ENCODE measurements at places on chromosomes 4 and X. TPM values are rescaled to one million over a fixed set of nuclear protein-coding genes. Genes with fewer than 3 reads are reported as not detected.

- H3K4me1 ChIP-seq: no peaks in the 10 kb centered on the region
- no peaks in the 10 kb centered on the region for H3K36me3 ChIP-seq
- no peak overlapping the region for H3K4me3 ChIP-seq
- no peak for DNase-seq
- no peak overlapping the region for H3K27ac ChIP-seq
These were observed 42.3 kb downstream of the TBC1D14 start for GRCh38 chr4:6951880-6952381.

- no peak overlapping the region for H3K27ac ChIP-seq
- no peaks in the 10 kb centered on the region for H3K27me3 ChIP-seq
- no peak for DNase-seq
- no peaks in the 10 kb centered on the region for H3K4me1 ChIP-seq
- H3K36me3 ChIP-seq: no peaks in the 10 kb centered on the region
These were observed 131.4 kb upstream of the FRG1 start for GRCh38 chr4:189809241-189809735.

DNA sequence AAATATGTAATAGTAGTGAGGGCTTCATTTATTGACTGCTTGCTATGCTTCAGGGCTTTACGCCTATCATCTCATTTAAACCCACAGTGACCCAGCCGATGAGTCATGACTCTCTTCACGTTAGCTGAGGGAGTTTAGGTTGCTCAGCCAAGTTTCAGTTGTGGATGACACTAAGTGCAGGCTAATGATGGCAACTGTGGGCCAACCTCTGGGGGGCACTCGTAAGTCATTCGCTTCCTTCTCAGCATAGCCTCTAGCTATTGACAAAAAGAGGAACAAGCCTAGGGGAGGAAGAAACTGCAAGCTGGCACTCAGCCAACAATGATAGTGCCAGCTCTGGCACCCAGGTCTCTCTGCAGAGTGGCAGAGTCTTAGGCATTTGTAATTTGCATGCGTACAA, 325.0 kb downstream of the ARHGAP10 start:
- no peaks in the 10 kb centered on the region for H3K4me1 ChIP-seq
- H3K36me3 ChIP-seq: no peaks in the 10 kb centered on the region

CLDN2 gene
- 0.11 TPM for total RNA-seq

MAGEB6 gene
- total RNA-seq: not detected

- H3K36me3 ChIP-seq: peaks cover 28% of the 10 kb centered on the region
- H3K27ac ChIP-seq: no peak overlapping the region
- H3K4me1 ChIP-seq: no peaks in the 10 kb centered on the region
These were observed 46.7 kb downstream of the LARP1B start for GRCh38 chr4:128107766-128108165.

DNA sequence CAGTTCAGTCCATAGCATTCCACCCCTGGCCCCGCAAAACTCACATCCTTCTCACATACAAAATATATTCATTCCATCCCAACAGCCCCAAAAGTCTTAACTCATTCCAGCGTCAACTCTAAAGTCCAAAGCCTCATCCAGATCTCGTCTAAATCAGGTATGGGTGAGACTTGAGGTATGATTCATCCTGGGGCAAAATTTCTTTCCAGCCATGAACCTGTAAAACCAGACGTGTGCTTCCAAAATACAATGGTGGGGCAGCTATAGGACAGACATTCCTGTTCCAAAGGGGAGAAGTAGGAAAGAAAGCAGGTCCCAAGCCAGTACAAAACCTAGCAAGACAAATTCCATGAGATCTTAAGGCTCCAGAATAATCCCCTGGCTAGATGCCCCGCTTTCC, 76.9 kb downstream of the CLDN34 start:
- no peak overlapping the region for H3K27ac ChIP-seq
- H3K27me3 ChIP-seq: no peaks in the 10 kb centered on the region
- H3K4me1 ChIP-seq: peaks cover 30% of the 10 kb centered on the region
- no peak overlapping the region for H3K4me3 ChIP-seq

GRCh38 chrX:153879741-153880439, 6.1 kb downstream of the L1CAM start:
- no peak for DNase-seq
- H3K36me3 ChIP-seq: no peaks in the 10 kb centered on the region
- no peak overlapping the region for H3K4me3 ChIP-seq
- H3K27ac ChIP-seq: no peak overlapping the region

DNA sequence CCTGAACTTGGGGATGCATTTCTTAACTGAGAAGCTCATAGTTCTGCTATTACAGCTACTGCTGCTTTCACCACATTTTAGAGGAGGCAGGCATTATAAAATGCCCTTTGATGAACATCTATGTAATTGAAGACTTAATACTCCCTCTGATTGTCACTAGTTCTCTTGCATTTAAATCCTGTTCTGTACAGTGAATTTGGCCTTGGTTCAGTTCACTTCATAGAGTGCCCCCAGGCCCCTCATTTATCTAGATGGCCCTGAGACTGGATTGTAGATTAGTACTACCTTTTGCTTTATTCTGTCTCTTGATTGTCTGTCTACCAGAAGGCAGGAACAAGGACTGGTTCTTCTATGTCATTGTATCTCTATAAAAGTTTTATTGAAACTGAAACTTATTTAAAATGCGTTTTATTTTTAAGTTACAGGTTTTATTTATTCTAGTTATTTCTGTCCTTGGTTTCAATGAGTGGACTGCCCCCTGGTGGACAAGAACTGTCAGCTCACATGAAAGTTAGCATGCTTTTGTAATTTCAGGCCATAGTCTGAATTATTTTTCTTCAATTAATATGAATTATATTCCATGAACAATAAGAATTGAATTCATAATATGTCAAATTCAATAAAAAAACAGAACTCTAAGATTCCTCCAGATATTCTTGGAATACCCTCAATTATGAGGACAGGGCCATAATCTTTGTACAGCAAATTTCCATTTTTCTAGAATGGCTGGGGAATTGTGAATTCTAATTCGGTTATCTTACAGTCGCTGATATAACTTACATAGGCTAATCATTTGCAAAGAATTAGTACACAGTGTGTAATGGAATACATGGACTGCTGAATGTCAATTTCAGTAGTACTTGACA, 47.2 kb upstream of the TMEM33 start:
- DNase-seq: no peak
- H3K36me3 ChIP-seq: no peaks in the 10 kb centered on the region
- H3K4me3 ChIP-seq: no peak overlapping the region
- H3K27me3 ChIP-seq: peaks cover 3% of the 10 kb centered on the region
- no peaks in the 10 kb centered on the region for H3K4me1 ChIP-seq

DNA sequence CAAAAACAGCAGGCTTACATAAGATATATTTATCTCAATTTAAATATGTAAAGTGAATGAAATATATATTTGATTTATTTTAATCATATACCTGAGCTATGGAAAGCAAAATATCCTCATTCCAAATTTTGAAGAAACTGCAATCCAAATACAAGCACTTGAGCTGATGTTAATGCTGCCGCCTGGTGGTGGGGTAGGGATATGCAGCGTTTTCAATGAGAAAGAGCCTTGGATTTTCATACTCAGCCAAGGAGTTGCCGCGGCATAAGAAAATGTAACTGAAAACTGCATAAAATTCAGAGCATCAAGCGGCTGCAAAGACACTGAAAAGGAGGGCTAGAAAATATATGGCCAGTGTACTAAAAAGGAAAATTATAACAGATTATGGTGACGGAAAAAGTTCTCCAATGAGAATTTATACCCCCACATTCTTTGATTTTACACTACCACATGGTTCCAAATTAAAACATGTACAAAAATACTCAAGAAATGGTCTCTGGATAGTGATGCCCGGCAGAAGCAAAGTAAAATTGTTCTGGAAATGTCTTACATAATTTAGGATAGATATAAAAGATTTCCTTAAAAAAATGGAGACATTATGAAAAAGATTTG, 660.3 kb upstream of the PITX2 start:
- peak; percentile 54 for DNase-seq
- H3K27me3 ChIP-seq: no peaks in the 10 kb centered on the region
- no peak overlapping the region for H3K27ac ChIP-seq
- no peaks in the 10 kb centered on the region for H3K4me1 ChIP-seq
- no peak overlapping the region for H3K4me3 ChIP-seq
- H3K36me3 ChIP-seq: no peaks in the 10 kb centered on the region

DNA sequence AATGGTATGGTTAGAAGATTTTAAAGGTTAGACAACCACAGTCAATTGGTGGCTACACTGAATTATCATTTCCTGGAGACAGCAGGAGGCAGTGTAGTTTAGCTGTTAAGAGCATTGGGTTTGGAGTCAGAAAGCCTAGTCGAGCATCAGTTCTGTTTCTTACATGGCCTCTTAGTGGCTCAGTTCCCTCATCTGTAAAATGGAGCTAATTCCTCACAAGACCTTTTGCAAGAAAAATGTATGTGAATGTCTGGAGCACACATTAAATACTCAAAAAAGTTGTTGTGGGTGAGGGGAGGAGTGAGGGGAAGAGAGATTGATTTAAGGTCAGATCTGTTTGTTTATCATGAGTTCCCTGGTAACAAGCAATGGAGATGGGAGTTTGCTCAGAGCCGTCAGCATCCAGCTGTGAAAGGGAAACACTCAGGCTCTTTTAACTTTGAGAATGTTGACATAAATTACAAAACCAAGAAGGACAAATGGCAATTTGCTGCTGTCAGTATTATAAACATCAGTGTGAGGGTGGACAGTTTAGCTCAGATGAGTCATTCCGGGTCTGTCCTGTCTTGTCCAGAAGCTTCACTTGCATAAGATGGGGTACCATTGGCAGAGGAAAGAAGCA, 98.2 kb upstream of the PGRMC2 start:
- peaks cover 55% of the 10 kb centered on the region for H3K4me1 ChIP-seq
- peak overlapping the region; percentile 95 for H3K27ac ChIP-seq
- H3K4me3 ChIP-seq: no peak overlapping the region

GRCh38 chr4:182736207-182736606, 181.0 kb downstream of the DCTD start:
- H3K36me3 ChIP-seq: peaks cover 12% of the 10 kb centered on the region
- no peak overlapping the region for H3K27ac ChIP-seq
- H3K4me3 ChIP-seq: no peak overlapping the region
- H3K27me3 ChIP-seq: no peaks in the 10 kb centered on the region

GRCh38 chrX:57379296-57379695, 92.8 kb downstream of the FAAH2 start:
- H3K27me3 ChIP-seq: no peaks in the 10 kb centered on the region
- H3K36me3 ChIP-seq: no peaks in the 10 kb centered on the region
- DNase-seq: no peak
- no peaks in the 10 kb centered on the region for H3K4me1 ChIP-seq
- no peak overlapping the region for H3K27ac ChIP-seq

GRCh38 chrX:139890991-139891700, 41.7 kb downstream of the ATP11C start:
- H3K4me3 ChIP-seq: no peak overlapping the region
- H3K36me3 ChIP-seq: no peaks in the 10 kb centered on the region
- H3K27me3 ChIP-seq: no peaks in the 10 kb centered on the region
- peak; percentile 55 for DNase-seq
- H3K27ac ChIP-seq: peak overlapping the region; percentile 19

DNA sequence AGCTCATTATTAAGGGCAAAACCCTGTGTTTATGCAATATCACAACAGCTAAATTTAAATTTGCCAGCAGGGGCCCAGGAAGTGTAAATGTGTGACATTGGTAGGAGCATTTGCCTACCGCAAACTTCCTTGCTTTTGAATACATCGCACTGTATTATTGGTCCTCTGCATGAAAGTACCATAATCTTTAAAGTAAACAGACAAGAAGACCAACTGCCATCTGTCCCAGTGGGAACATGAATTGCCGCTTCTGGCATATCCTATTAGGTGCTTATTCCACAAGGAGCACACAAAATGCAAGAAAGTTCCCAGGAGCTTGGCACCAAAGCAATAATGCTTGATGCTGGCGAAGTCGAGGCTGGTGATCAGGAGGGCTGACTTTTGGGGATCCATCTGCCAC, 51.3 kb downstream of the SOD3 start:
- no peak overlapping the region for H3K27ac ChIP-seq
- peaks cover 16% of the 10 kb centered on the region for H3K4me1 ChIP-seq
- no peak overlapping the region for H3K4me3 ChIP-seq
- DNase-seq: no peak
- H3K36me3 ChIP-seq: no peaks in the 10 kb centered on the region

- peak; percentile 36 for DNase-seq
- H3K36me3 ChIP-seq: peaks cover 8% of the 10 kb centered on the region
- H3K27ac ChIP-seq: no peak overlapping the region
These were observed 2.2 kb downstream of the AR start for GRCh38 chrX:67545893-67546495.

DNA sequence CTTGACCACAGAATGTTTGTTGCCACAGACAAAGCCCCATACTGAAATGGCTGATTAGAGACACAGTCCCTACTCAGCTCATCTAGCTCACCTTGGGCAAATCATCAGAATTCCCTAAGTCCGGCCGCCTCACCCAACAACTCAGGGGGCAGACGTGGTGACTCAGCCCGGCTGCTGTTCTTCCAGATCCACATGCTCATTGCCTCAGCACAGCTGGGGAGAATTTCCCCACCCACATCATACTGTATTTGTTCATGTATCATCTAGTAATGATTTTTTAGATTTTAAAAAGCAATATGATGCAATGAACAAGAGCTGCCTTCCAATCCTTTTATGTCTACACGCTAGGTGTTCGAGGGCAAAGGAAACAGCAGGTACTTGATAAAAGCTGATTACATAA, 333.8 kb upstream of the TENM3 start:
- H3K36me3 ChIP-seq: no peaks in the 10 kb centered on the region
- H3K27ac ChIP-seq: no peak overlapping the region
- H3K4me1 ChIP-seq: no peaks in the 10 kb centered on the region
- DNase-seq: no peak

TKTL2 gene
- total RNA-seq: not detected

- peaks cover 74% of the 10 kb centered on the region for H3K36me3 ChIP-seq
- H3K27ac ChIP-seq: peak overlapping the region; percentile 94
- DNase-seq: no peak
- H3K4me3 ChIP-seq: no peak overlapping the region
- no peaks in the 10 kb centered on the region for H3K27me3 ChIP-seq
These were observed 559.6 kb upstream of the DIPK2B start for GRCh38 chrX:45760187-45760742.

ETFDH gene
- total RNA-seq: 17.6 TPM

DNA sequence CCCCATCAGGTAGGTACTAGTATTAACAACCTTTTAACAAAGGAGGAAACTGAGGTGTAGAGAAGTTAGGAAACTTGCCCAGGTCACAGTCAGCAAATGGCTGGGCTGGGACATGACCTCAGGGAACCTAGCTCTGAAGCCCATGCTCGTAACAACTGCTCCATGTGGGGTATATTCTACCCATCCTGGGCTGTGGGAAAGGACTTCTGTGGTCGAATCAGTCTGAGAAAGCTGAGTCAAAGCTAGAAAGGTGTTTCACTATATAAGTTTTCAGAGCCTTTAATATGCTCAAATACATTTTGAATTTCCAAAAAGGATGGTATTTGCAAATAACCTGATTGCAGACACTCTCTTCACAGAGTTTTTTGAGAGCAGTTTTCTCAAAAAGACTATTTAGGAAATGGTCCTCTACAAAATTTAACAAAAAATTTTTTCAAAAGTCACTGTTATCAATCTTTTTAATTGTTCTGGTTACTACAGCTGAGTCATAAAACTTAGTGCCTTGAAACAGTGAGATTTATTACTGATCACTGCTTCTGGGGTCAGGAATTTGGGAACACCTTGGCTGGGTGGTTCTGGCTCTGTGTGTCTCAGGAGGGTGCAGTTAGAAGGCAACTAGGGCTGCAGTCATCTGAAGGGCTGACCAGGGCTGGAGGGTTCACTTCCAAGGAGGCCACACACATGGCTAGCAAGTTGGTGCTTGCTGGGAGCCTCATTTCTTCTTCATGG, 53.6 kb downstream of the NSG1 start:
- no peak overlapping the region for H3K4me3 ChIP-seq
- H3K27ac ChIP-seq: no peak overlapping the region
- DNase-seq: no peak
- H3K27me3 ChIP-seq: no peaks in the 10 kb centered on the region

- no peak overlapping the region for H3K27ac ChIP-seq
- H3K27me3 ChIP-seq: no peaks in the 10 kb centered on the region
- H3K36me3 ChIP-seq: no peaks in the 10 kb centered on the region
These were observed 37.7 kb downstream of the PDHA2 start for GRCh38 chr4:95877636-95878035.

TMEM144 gene
- 0.06 TPM for total RNA-seq

SSX2B gene
- not detected for total RNA-seq

Data from SJSA1 (cell line).